BJ (cell line): ENCODE measurements at places on chromosomes 3 and 15.
A peak's percentile ranks its signal among the peaks of the same experiment; 100 is the strongest.

DNA sequence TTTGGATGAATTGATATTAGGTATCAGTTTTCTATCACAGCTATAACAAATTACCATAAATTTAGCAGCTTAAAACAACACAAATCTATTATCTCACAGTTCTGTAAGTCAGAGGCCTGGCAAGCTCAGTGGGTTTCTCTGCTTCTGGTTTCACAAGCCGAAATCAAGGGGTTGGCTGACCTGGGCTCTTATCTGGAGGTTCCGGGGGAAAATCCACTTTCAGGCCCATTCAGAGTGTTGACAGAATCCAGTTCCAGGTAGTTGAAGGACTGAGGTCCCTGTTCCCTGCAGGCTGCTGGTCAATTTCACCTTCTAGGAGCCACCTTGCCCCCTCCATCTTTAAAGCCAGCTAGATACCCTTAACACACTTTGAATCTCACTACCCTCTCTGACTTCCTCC is 11.1 kb upstream of the HHATL start:
- no peak for DNase-seq

DNA sequence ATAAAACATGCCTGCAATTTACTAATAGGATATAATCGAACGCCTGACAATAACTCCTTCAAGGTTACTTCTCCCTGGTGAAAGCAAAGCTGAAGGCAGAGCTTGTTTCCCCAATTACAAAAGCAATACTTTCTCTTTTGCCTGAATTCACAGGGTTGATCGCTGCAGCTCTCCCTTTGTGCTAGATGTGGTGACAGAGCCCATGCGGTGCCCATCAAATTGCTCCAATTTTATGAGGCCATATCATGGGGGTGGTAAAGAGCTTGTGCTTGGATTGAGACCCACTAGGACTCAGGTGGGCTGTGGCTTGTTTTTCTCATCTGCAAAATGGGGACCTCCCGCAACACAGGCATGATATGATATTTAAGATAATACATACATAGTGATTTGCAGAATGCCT is 143.4 kb downstream of the GREM1 start:
- no peak for DNase-seq

DNA sequence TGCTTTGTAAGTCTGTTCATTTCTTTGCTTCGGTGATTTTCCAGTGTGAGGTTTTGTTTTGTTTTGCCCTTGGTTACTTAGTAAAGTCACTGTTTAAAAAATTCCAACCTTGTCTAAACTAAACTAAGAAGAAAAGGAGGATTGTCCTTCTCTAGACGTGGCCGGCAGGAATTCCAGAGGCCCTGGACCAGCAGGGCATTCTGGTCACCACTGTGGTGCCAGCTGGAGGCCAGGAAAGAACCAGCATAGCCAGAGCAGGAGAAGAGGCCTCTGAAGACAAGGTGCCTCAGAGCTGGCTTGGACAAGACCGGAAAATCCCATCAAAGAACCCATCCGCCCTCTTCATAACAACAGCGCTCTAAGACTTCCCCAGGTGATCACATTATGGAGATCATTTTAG is 8.2 kb downstream of the PLOD2 start:
- DNase-seq, result no peak

DNA sequence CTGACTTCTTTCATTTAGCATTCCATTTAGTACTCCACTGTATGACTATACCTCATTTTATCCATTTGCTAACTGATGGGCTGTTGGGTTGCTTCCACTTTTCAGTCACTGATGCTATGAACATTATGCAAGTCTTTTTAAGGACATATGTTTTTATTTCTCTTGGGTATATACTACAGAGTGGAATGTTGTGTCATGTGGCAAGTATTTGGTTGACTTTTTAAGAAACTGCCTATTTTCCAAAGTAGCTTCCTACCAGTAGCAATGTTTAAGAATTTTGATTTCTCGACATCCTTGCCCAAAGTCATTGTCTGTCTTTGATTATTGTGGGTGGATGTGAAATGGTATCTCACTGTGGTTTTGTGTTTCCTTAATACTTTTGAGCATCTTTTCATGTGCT is 110.1 kb upstream of the TPM1 start:
- peak; percentile 94 for DNase-seq

DNA sequence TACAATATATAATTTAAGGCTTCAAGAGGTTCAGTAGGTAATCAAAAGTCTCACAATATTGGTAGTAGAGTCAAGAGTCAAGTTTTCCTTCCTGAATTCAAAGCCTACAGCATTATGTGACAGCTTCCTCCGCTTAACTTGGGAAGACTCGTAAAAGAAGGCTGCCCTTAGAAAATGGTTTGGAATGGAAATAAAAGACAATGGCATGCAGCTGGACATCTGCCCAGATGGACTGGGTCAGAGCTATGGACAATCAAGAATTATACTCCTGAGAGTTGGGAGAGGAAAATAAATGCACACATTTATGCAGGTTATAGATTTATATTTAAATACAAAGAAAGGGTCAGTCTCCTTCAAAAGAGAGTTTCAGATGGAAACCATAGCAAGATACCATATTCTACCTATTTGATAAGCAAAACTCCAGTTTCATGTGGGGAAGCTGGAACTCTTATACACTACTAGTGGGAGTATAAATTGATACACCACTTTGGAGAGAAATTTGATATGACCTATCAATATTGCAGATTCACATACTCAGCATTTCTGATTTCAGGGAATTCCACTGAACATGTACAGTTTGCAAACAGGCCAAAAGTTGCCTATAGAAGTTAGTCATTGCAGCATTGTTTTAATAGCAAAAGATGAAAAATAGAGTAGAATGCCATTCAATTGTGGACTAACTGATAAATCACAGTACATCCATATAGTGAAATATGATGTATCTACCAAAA is 6.1 kb downstream of the CRYBG3 start:
- no peak for DNase-seq

GRCh38 chr15:36407647-36408046 is 171.8 kb upstream of the CDIN1 start:
- peak; percentile 56 for DNase-seq

- no peak for DNase-seq
These were observed 660.1 kb upstream of the CFAP20DC start for GRCh38 chr3:59709702-59710553.

DNA sequence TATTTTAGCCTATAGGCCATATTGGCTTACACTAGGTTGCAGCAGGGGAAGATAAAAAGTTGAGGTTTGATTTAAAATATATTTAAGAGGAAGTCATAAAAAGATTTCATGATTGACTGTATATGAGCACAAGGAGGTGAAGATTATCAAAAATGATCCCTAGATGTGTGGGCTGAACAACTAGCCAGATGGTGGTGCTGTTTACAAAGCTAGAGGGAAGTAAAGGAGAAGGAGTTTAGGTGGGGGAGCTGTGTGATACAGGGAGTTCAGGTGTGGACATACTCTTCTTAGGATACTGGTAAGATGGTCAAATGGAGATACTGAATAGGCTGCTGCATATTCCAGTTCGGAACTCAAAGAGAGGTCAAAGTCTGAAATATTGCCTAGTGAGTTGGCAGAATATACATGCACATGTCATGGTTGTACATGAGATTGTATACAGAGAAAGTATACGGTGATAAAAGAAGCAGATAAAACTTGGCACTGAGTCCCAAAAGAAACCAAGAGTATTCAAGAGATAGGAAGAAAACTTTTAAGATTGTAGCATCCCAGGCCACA is 727.8 kb downstream of the NLGN1 start:
- DNase-seq, result no peak

GRCh38 chr3:14914779-14915117 is 32.6 kb upstream of the NR2C2 start:
- DNase-seq, result no peak

DNA sequence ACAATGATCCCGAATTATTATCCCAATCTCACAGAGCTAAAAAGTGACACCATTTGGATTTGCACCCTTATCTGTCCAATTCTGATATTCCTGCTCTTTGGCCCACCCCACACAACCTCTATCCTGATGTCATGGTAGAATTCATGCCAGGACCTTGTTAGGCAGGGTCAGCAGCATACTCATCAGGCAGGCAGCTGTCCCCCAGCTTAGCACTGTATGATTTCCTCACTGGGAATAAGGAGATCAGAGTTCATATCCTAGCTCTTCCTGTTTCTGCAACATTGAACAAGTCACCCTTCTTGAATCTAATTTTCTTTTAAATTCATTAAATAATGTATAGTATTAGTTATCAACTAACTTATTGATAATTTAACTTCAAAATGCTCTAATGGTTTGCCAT is 12.0 kb upstream of the C3orf80 start:
- DNase-seq, result no peak

DNA sequence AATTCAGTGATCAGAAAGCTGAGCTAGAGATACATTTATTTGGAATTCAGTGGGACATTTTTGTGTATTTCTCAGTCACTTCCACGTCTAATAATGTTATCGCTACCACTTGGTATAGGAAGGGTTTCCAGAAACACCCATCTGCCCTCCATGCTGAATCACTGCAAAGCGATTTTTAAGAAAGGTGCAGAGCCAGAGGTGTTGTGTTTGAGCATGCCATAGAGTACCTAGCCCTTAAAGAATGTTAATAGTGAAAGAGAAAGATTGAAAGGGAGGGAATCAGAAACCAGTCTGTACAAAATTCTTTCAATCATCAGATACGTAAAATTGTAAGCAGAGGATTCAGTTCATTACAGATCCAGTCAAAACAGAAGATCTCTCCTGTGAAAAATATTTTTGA is 80.1 kb upstream of the ARL6 start:
- no peak for DNase-seq

GRCh38 chr15:37764733-37765191 is 169.7 kb upstream of the TMCO5A start:
- DNase-seq, result no peak

GRCh38 chr15:69194854-69195253 is 34.4 kb downstream of the GLCE start:
- DNase-seq, result no peak

- no peak for DNase-seq
These were observed 22.1 kb downstream of the AMOTL2 start for GRCh38 chr3:134352031-134352671.

- peak; percentile 89 for DNase-seq
These were observed 23.1 kb downstream of the CDCP1 start for GRCh38 chr3:45123030-45123429.

DNA sequence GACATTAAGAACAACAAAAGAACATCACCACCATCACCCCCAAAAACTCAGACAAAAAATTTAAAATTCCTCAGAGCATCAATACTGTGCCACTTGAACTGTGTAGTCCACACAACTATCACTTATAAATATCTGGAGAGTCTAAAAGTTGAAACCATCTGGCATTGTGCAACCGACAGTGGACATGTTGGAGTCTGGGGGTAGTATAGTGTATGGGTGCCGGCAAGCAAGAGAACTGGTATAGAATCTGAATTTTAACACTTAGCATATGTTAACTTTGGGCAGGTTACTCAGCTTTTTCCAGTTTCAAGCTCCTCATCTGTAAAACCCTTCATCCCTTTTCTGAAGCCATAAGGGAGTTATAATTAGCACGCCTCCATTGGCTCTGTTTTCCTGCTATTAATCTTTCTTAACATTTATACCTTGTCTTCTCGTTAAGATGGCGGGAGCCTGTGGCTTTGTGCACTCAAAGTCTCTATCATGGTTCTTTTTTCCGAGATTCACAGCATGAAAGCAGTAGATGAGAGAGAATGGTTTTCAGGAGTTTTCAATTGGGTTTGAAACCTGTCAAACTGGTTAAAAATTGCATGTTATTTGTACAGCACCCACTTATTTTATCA is 255.7 kb upstream of the TBL1XR1 start:
- DNase-seq, result no peak

DNA sequence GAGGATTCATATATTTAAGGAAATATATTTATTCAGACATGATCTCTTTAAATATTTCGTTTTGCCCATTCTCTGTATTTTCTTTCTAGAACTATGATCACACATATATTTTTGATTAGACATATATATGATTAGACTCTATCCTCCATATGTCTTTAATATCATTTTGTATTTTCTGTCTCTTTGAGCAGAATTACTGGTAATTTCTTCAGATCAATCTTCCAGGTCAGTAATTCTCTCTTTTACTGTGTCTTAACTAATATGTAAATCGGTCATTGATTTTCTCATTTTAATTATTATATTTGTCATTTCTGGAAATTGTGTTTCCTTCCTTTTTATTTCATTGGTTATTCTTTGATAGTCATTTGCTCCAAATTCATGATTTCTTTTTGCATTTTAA is 586.2 kb downstream of the NR2F2 start:
- DNase-seq, result no peak
